Right atrium auricular region (tissue), 2 donors: ENCODE measurements at places on chromosomes 7 and 10. TPM values are rescaled to one million over a fixed set of nuclear protein-coding genes. Genes with fewer than 3 reads are reported as not detected.

The PTPRE gene
- total RNA-seq: 11.3 TPM

The CPA1 gene
- not detected for total RNA-seq

GRCh38 chr10:114823077-114823463, 1.5 kb downstream of the FHIP2A start:
- no peak for DNase-seq

GRCh38 chr10:4117604-4118003, 332.6 kb upstream of the KLF6 start:
- DNase-seq: no peak

GRCh38 chr10:98101366-98101765, 33.1 kb upstream of the R3HCC1L start:
- DNase-seq: no peak

DNA sequence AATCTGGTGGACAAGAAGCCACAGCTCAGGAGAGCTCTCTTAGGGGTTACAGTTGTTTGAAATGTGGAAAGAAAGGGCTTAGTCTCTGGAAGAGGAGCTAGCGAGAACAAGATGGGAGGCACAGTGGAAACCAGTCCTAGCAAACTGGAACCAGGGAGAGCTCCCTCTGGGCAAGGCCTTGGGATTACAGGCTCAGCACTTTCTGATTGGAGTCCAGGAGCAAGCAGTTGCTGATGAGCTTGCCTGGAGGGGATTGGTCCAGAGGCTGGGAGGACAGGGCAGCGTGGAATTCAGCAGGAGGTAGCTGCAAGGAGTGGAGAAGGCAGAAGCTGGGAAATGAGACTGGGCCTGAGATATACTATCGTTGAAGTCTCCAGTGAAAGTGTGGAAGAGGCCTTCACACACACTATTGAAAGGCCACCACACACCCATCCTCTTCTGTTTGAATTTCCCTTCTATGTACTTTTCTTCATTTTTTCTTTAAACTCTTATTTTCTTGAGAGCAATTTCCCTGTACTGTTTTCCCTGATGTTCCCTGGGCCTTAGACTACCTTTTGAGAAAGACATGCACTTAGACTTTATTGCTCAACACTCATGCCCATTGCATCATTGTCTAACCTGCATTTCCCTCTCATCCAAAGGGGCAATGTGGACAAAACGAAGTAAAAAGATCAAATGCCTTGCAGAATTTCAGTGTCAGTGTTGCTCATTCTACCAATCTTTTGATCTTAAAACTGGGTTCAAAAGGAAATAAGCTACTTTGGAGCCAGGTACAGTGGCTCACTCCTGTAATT, 57.8 kb upstream of the LANCL2 start:
- DNase-seq: no peak

DNA sequence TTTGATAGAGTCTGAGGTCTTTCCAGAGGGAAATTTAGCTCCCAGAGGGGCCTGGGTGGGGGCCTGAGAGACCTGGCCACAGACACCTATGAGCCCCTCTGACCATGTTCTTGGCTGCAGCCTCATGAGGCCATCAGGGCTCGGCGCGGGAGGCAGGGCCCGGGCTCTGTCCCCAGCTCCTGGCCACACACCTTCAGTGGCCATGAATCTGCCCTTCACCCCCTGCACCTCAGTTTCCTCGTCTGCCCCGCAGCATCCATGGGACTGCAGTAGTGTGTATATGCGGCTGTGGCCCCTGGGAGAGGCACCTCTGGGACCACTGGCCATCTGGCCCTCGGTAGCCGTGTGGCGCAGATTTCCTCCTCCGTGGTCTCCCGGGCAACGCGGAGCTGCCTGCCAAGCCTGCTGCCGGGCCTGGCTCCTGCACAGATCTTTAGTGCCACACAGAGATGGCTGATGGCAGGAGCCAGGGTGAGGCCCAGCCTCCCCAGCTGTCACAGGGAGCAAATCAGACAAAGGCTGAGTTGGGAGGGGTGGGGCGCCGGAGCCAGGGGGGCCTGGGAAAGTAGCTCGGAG, 23.6 kb upstream of the ADCYAP1R1 start:
- DNase-seq: no peak

DNA sequence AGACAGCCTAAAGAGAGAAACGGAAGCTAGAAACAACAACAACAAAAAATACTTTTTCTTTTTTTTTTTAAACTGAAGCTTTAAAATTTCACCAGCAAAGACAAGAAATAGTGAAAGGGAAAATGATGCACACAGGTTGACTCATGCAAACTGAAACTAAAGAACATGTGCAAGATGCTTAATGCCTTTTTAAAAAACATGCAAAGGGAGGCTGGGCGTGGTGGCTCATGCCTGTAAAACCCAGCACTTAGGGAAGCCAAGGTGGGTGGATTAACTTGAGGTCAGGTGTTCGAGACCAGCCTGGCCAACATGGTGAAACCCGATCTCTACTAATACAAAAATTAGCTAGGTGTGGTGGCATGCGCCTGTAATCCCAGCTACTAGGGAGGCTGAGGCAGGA, 15.1 kb upstream of the CUBN start:
- no peak for DNase-seq

DNA sequence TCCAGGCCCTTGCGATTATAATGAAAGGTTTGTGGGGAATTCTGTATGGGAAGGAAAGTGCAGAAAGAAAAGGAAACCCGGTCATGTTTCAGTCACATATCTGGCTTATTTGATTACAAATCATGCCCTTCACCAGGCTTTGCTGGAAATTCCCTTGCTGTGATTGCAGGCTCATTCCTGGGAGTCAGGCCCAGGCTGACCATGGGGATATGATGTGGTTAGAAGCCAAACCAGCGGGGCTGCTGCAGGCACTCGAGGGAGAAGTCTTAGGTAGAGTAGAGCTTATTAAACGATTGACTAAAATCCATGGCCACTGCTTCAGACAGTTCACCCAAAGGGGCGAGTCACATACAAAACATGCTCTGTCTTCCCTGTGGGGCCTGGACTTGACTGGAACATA, 16.2 kb downstream of the PKD1L1 start:
- DNase-seq: no peak

DNA sequence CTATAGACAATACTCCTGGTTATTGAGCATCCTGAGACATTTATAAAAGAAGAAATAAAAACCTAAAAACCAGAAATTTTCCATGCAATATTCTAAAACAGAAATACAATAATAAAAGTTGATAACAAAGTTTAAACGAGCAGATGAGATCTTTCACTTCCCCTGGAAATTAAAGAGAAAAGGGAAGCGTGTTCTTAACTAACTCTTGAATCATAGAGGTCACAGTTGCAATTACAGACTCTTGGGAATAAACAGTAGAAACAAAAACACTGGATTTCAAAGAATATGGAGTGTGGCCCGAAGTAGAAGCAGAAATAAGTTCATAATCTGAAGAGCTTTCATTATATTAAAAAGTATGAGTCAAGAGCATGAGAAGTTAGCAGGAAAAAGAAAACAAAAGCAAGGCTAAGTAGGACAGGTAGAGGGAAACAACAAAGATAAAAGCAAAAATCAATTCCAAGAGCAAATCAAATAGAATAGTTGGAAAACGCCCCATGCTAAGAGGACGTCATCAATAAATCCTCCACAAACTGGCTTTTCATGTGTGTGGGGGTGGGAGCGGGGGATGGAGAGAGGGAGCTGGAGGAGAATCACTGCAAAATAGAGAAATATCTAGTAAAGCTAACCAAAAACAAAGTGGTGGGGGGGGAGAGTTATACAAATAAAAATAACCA, 55.2 kb upstream of the C10orf71 start:
- DNase-seq: no peak
